ENCODE measurements at places on chromosomes 1 and 21.

DNA sequence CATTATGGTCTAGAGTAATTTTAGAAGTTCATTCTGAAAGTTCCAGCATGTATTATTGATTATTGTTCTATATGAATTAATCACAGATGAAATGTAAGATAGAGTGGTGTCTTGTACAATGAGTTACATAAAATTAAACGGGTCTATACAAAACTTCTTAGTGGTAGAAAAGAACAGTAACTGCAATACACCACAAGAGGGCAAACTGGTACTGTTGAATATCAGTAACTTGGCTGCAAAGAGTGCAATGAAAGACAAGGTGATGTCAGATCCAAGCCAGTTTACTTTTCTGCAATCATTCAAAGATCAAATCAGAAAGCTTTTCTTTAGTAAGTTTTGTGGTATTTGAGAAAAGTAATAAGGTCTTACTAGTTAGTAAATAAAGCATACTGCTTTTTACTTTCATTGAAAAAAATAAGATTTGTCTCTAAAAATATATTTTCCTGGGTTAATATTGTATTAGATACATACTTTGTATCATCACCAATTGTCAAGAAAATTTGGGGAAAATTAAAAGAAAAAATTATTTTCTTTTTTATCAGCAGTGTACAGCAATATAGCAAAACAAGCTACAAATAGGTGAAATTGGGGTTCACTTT, 66.4 kb upstream of the BTG3 start:
- DNase-seq = peak; percentile 18

DNA sequence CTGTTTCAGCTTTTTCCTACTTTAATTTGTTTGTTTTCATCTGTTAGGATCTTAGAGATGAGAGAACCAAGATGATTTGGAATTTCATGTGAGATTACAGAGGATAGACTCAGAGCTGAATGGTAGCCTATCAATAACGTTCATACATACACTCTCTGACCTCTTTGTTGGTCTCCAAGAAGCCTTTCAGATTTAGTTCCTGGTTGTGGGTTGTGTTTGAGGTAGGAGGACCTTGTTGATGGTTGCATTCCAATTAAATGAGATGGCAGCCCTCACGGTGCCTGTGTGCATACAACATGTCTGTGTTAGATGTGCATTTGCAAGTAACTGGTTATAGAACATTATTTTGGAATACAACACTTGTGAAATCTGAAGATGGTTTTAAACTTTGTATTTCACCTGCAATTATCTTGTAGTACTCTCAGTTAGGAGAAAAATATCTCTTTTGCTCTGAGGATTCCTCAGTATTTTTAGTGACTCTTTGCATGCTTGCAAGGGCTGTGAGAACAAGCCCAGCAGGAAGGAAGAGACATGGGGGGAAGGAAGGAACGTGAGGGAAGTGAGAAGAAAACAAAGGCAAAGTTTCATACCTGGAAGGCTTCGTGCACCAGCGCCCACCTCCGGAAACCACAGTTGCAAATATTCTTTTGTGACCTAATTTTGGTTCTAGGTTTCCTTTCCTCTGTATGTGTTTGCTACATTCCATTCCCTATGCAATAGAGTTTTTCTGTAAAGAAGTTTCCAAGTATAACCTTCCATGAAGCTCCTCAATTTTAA, 291.8 kb downstream of the DISC1 start:
- peak; percentile 18 for DNase-seq

GRCh38 chr1:211480941-211481545, 10.9 kb downstream of the RD3 start:
- DNase-seq = no peak

DNA sequence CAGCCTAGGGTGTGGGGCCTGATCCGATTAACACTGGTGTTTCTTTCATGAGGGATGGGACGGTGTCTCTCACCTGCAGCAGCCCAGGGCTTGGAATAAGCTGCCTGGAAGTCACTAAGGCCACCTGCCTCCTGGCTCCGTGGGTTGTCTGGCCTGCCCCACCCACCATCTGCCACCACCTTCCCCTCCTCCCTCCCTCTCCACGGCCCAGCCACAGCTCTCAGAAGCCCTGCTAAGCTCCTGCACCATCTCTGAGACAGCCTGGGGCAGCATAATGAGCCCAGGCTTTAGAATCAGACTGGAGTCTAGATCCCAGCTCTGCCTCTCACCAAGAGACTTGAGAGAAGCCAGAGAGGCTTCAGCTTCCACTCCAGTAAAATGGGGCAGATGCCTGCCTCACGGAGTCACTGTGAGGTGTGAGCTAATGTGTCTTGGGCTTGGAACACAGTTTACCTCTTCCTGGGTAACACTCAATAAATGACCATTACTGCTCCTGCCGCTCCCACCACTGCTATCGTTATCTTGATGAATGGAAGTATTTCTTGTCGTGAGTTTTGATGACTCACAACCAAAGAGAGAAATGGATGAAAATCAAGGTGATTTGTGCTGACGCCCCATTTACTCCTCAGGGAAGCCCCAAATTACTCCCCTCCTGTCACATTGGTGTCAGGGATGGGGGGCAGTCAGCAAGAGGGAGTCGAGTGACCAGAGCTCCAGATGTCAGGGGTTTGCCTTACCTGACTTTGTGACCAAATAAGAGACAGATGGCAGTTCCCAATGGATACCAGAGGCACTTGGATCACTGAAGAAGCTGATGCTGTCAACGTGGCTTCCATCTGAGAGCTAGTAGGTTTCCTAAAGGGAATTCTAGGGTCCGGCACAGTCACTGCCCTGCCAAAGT, 23.5 kb upstream of the C1QA start:
- no peak for DNase-seq

- DNase-seq = no peak
Observed at GRCh38 chr1:55483523-55483922, 268.4 kb upstream of the USP24 start.

DNA sequence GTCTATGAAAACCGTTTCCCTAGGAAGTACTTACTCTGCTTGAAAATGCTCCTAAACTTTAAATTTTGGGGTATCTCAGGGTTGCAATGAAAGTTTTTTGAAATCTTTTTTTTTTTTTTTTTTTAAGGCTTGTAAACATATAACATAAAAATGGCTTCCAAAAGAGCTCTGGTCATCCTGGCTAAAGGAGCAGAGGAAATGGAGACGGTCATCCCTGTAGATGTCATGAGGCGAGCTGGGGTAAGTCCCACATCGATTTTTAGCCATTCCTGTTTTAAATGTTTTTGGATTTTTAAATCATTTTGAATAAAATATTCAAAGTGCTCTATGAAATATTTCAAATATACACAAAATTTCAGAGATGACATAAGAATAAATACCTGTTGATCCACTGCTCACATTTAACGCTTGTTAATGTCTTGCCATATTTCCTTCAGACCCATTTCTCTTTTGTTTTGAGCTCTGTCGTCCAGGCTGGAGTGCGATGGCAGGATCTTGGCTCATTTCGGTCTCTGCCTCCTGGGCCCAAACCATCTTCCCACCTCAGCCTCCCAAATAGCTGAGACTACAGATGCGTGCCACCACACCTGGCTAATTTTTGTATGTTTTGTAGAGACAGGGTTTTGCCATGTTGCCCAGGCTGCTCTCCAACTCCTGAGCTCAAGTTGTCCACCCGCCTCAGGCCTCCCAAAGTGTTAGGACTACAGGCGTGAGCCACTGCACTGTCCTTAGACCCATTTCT, 1.3 kb downstream of the PARK7 start:
- DNase-seq = no peak

DNA sequence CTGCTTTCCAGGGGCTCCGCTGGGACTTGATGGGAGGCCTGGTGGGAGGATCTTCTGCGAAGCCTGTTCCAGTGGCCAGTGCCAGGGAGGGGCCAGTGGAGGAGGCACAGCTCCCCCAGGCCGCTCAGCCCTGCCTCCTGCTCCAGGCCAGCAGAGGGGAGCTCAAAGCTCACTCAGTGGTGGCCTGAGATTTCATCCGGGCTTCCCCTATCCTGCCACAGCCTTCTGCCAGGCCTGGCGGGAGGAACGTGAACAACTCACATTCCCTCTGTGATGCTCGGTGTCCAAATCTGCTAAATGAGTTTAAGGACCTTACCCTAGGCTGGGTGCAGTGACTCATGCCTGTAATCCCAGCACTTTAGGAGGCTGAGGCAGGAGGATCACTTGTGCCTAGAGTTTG, 3.3 kb downstream of the CLCNKB start:
- DNase-seq = no peak

- peak; percentile 8 for DNase-seq
Observed at GRCh38 chr21:42299324-42300044, 15.7 kb downstream of the TFF3 start.

GRCh38 chr21:41752231-41752681, 14.6 kb downstream of the RIPK4 start:
- DNase-seq = no peak

GRCh38 chr1:204431310-204432184, 19.9 kb upstream of the PPP1R15B start:
- peak; percentile 86 for DNase-seq

DNA sequence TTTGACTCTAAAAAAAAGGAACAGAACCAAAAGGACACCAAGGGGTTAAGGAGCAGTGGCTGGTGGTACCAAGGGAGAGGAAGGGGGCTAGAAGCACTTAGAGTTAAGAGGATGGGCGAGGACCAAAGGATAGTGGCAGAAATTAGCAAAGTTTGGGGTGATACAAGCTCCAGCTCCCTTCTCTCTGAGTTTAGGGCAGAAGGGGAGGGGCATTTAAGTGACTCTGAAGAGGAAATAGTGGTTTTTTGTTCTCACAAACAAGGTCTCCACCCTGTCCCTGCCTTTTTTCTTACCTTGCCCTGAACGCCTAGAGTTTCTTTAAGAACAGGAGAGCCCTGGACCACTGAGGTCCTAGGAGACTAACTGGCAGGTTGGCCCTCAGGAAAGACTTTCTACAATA, 3.3 kb downstream of the CDC42SE1 start:
- no peak for DNase-seq

DNA sequence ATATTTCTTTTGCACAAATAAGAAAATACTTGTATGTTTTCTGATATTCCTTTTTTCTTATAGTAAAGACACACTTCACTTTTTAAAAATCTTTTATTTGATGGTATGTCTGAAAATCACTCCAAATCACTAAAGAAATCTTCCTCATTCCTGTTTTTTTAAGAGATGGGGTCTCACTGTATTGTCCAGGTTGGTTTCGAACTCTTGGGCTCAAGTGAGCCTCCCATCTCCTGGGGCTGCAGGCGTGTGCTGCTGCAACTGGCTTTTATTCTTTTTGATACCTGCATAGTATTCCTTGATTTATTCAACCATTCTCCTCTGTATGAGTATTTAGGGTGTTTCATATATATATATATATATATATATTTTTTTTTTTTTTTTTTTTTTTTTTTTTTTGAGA, 88.1 kb downstream of the OSBPL9 start:
- no peak for DNase-seq

DNA sequence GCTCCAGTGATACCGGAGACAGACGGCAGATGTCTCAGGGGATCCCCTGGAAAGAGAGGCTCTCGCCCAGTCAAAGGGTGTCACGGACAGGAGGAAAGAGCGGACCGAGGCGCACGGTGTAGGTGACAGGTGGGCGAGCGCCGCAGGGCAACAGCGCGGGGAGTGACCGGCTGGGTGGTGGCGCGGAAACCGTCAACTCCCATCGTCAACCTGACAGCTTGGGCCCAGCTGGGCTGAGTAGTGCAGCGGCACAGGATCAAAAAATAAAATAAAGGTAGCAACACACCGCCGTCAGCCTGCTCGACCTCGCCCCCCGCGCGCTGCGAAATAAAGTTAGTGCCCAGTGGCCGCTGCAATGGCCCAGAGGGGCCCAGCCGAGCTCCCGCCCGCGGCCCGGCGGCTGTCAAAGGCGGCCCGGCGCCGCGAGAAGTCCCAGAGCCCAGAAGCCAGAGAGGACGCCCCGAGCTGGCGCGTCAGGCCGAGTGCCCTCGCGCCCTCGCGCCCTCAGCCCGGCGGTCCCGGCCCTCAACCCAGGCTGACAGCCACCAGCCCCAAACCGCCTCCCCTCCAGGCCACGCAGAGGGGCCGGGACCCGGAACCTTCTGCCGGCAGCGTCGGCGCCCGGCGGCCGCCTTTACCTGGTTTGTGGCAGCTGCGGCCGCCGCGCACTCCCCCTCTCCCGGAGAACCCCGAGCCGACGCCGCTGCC, at the start of gene LYST:
LYST (minus strand) TSS at position 702 of the 708 bp plus-strand sequence. CDS start 36,489 bp downstream, outside the sequence.
- peak; percentile 68 for DNase-seq

DNA sequence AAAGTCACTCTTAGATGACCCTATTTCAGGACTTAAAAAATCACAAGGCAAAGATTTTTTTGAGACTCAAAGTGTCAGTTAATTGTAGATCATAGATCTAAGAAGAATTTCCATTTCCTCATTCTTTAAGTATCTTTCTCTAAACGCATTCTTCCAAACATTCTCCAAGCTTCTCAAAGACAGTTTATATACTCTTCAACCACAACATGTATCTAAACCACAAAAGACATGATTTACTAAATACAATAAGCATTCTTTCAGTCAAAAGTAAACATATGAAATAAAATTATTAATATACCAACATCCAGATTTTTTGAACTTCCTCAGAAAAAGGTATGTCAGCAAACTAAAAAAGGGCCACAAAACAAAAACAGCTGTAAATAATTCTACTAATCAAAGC, 24.4 kb downstream of the RC3H1 start:
- no peak for DNase-seq

DNA sequence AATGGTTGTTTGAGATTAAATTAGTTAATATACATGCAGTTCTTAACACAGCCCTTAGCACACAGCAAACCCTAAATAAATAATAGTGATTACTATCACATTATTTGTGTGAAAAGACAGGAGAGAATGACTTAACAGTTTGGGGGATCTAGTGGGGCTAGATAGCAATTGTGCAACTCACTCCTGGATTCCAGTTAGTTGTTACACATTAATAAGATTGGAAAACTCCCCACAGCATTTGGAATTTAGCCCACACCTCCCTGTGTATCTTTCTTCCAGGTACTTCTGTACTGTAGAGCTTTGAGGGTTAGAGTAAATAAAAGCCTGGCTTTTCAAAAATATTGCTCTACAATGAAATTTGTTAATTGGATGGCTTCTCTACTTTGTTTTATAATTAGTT, 93.2 kb downstream of the KCTD3 start:
- no peak for DNase-seq

- no peak for DNase-seq
Observed at GRCh38 chr1:203505526-203506204, 11.7 kb downstream of the OPTC start.

GRCh38 chr1:145922266-145922665, 3.7 kb upstream of the PEX11B start:
- no peak for DNase-seq

DNA sequence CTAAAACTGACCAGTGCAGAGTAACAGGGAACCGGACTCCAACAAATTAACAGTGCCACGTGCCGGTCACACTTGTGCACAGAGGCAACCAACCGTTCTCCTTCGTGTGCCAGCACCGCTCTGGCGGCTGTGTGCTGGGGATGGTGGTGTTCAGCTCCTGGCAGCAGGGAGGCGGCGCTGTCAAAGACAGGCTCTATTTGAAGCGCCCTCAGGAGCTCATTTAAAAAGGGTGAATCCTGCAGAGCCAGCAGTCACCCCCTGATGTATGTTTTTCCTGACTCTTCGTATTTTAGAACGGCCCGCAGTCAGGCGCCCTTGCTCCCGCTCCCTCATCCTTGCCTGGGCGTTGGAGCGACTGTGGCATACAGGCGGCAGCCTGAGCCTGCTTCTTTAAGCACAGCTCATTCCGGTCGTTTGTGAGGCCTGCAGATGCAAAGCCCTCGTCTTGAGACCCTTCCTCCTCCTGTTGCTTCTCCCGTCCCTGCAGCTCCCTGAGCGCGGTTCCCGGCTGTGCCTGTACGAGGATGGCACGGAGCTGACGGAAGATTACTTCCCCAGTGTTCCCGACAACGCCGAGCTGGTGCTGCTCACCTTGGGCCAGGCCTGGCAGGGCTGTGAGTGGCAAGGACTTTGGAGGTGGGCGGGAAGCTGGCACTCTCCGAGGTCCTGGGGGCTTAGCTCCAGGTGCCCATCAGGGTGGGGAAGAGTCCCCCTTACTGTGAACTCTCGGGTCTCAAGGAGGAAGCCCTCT, 1.1 kb downstream of the DFFB start:
- DNase-seq = no peak

Data from stimulated activated CD4-positive, alpha-beta T cell treated with anti-CD3 and anti-CD28 coated beads, Interleukin-4, amount 100 ng/mL, for 24 hours (primary cell).